ENCODE measurements at places on chromosomes 2 and 18.

DNA sequence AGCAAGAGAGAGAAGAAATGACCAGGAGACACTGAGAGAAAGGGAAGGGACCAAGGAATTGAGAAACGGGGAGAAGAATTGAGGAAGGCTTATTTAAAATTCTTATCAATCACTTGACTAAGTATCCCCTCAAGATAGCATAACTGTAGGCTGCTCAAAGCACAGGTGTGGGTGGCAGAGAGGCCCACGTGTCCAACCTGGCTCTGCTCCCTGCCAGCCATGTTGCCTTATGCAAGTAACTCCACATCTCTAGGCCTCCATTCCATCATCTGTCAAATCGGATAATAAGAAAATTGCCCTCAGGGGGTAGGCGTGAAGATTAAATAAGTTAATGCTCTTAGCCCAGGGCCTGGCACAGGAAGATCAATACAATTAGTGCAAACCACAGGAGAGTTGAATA is 7.4 kb upstream of the NPAS2 start:
- no peak for ATAC-seq
- no peaks in the 10 kb centered on the region for H3K4me1 ChIP-seq
- H3K4me3 ChIP-seq = no peak overlapping the region
- no peak overlapping the region for H3K27ac ChIP-seq
- H3K27me3 ChIP-seq = no peaks in the 10 kb centered on the region
- H3K36me3 ChIP-seq = no peaks in the 10 kb centered on the region

DNA sequence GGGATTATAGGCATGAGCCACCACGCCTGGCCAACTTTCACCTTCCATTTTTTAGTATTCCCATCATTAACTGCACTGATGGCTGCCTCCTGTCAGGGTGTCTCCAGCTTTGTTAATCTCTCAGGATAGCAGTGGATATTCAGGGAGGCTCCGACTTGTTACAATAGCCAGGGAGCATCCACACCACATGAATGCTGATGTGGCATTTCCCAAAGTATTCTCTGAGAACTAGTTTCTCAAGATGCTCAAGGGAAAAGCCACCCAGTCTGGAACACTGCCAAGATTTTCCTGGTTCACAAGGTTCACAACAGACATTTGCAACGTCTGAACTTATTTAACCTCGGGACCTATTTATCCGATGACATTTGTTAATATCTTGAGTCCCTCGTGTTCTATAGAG is 33.8 kb downstream of the ZNF519 start:
- H3K27me3 ChIP-seq = no peaks in the 10 kb centered on the region
- no peak overlapping the region for H3K4me3 ChIP-seq
- H3K27ac ChIP-seq = no peak overlapping the region
- ATAC-seq = no peak
- peaks cover 5% of the 10 kb centered on the region for H3K36me3 ChIP-seq
- H3K4me1 ChIP-seq = no peaks in the 10 kb centered on the region

DNA sequence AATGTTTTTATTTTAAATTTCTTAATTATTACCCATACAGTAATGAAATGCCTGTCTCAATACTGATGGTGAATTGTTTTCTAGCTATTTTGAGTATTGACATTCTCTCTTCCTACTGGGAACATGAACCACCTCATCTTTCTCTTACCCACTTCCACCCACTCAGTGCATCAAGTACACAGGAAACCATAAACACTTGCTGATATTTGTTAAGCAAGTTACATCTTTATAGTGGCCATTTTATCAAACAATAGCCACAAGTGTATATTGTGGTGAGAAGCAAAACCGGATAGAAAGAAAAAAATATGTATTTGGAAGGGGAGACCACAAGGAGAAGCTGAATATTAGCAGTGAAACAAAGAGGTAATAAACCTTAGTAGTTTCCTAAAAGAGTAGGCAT is 368.1 kb upstream of the HNRNPA3 start:
- no peaks in the 10 kb centered on the region for H3K27me3 ChIP-seq
- no peak overlapping the region for H3K27ac ChIP-seq
- no peaks in the 10 kb centered on the region for H3K36me3 ChIP-seq

GRCh38 chr18:56309104-56309503 is 329.3 kb downstream of the TXNL1 start:
- H3K36me3 ChIP-seq = no peaks in the 10 kb centered on the region
- no peak for ATAC-seq
- peaks cover 2% of the 10 kb centered on the region for H3K27me3 ChIP-seq
- no peaks in the 10 kb centered on the region for H3K4me1 ChIP-seq
- H3K27ac ChIP-seq = no peak overlapping the region

DNA sequence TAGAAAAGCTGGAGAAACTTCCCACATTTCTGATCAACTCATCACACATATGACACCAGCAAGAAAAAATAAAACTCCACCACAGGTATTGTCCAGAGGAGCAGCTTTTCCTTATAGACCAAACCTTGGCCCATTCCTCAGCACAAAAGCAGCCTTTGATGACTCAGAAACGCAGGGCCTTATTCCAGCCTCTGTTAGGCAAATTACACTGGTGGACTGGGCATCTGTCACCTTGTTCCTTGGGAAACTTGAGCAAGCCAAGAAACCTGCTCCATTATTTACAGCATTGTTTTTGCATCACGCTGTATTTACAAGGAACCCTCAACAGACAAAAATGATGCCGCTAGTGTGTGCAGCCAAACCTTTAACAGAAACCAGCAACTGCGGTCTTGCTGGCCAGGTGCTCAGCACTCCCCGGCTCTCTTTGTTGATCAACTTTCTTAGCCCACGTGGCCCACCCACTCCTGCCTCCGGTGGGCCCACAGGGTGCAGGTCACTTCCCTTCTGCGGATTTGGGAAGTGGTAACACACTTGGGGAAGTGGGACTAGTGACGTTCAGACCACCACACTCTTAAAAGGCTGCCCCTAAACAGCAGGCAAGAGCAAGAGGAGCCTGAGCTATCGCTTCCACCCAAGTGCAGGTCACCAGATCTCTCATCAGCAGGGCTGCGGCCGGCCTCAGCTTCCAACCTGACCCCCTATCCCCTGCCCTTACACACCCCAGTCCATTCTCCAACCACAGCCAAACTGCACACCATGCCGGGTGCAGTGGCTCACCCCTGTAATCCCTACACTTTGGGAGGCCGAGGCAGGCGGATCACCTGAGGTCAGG is 1.5 kb downstream of the AP1S3 start:
- peak overlapping the region; percentile 74 for H3K4me3 ChIP-seq
- no peak overlapping the region for H3K27ac ChIP-seq
- ATAC-seq = no peak

DNA sequence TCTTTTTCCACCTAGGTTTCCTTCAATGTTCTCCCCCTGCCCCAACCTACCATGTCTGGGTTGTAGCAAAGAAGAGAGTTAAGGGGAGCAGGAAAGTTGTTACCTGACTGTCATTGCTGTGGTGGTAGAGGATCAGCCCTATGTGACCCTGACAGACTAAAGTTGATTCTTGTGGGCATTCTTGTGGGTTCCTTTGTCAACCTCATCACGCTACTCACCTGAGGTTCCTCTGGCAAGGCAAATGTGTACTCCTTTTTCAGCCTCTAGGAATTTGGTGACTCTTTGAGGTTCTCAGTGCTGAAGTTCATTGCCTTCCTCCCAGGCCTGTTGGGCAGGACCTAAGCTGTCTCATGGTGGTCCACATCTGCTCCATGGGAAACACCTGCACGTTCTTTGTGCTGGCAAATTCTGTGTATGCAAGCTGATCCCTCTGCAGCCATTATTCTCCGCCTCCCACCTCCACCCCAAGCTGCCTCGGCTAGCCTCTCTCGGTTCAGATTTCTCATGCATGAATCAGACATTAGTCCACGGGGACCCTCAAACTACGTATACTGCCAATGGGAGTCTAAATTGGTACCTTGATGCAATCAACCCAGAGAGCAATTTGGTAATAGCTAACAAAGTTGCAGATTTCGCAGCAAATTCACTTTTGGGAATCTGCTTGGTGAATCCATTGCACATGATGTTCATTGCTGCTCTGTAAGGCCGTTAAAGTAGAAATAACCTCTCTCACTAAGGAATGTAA is 1.5 kb upstream of the GMCL1 start:
- no peak for ATAC-seq
- H3K4me1 ChIP-seq = peaks cover 22% of the 10 kb centered on the region
- H3K27ac ChIP-seq = peak overlapping the region; percentile 90
- peaks cover 28% of the 10 kb centered on the region for H3K36me3 ChIP-seq
- peak overlapping the region; percentile 90 for H3K4me3 ChIP-seq

- H3K27ac ChIP-seq = no peak overlapping the region
- no peaks in the 10 kb centered on the region for H3K36me3 ChIP-seq
- H3K4me1 ChIP-seq = no peaks in the 10 kb centered on the region
- H3K27me3 ChIP-seq = no peaks in the 10 kb centered on the region
- H3K4me3 ChIP-seq = no peak overlapping the region
- no peak for ATAC-seq
Observed at GRCh38 chr2:212089873-212090272, 448.7 kb downstream of the ERBB4 start.

DNA sequence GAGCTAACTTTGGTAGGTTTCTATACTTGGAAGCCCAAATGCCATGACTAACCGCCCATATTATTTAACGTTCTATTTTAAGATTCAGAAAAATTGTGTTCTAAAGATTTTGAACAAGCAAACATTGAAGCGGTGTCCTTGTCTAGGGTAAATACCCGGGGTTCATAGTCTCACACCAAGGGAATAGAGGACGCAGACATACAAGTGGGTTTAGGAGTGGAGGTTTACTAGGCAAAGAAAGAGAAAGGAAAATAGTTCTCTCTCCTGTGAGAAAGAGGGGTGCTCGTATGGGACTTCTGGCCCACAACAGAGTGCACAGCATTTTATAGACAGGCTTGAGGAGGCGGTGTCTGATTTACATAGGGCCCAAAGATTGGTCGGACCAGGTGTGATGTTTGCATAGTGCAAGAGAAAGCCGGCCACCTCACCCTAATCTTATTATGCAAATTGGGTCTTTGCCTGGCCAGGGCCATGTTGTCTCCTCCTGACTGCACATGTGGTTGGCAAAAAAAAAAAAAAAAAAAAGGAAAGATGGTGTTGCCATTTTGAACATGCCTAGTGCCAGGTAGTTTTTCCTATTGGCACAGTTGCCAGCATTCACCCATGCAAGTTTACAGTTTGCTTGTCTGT is 1062.6 kb downstream of the LRP1B start:
- H3K4me3 ChIP-seq = no peak overlapping the region
- H3K27me3 ChIP-seq = no peaks in the 10 kb centered on the region
- H3K27ac ChIP-seq = no peak overlapping the region
- ATAC-seq = no peak
- H3K4me1 ChIP-seq = no peaks in the 10 kb centered on the region
- H3K36me3 ChIP-seq = no peaks in the 10 kb centered on the region

DNA sequence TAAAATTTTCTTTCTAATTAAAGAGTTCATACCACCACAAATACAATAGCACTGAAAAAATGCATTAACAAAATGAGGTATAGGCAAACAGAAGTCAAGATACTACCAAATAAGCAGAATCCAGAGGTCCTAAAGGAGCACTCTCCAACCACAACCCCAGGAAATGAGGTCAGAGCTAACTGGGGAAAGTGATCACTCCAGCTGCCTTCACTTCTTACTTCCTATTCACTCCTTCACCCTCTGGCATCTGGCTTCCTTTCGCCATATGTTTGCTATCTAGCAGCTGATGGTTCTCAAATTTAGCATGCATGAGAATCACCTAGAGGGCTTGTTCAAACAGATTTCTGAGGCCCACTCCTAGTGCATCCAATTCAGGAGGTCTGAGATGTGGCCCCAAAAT is 212.6 kb upstream of the ACVR2A start:
- H3K4me1 ChIP-seq = peaks cover 35% of the 10 kb centered on the region
- no peaks in the 10 kb centered on the region for H3K36me3 ChIP-seq
- ATAC-seq = no peak
- no peak overlapping the region for H3K4me3 ChIP-seq
- H3K27me3 ChIP-seq = no peaks in the 10 kb centered on the region

DNA sequence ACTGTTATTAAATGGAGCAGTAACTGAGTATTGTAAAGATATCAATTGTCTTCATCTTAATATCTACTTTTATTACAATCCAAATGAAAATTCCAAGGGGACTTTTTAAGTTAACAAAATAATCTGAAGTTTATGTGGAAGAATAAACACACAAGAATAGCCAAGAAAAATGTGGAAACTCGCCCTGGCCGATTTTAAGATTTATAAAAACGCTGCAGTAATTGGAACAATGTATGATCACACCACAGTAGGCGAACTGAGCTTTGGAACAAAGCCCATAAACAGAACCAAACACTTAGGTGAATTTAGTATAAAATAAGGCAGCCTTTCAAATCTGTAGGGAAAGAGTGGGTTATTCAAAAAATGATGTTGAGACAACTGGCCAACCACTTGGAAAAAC is 96.3 kb downstream of the ANTXR1 start:
- H3K36me3 ChIP-seq = no peaks in the 10 kb centered on the region
- ATAC-seq = no peak
- H3K4me3 ChIP-seq = no peak overlapping the region
- peaks cover 25% of the 10 kb centered on the region for H3K27me3 ChIP-seq

DNA sequence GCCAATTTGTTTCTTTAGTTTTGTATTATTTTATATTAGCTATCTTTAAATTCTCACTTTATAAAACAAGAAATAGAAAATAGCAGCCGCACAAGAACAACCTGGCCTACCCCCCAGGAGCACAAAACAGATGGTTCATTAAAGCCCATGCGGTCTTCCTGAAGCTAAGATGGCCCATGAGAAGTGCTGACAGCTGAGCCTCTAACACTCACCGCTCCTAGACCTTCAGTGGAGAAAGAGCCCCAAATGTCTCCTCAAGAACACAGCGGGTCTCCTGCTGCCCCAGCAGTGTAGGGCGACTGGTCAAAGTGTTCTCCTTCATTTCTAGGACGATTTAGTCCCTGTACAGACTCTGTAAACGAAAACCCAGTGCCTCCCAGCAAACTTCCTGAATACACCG is 45.1 kb downstream of the LPIN2 start:
- peak overlapping the region; percentile 88 for H3K4me3 ChIP-seq
- H3K27ac ChIP-seq = peak overlapping the region; percentile 89
- peaks cover 66% of the 10 kb centered on the region for H3K4me1 ChIP-seq
- H3K36me3 ChIP-seq = peaks cover 81% of the 10 kb centered on the region

- peaks cover 4% of the 10 kb centered on the region for H3K27me3 ChIP-seq
- ATAC-seq = no peak
- no peaks in the 10 kb centered on the region for H3K4me1 ChIP-seq
- H3K36me3 ChIP-seq = no peaks in the 10 kb centered on the region
- H3K4me3 ChIP-seq = no peak overlapping the region
Observed at GRCh38 chr2:11079136-11079824, 76.0 kb upstream of the SLC66A3 start.

Measured in activated T-helper 17 cell treated with anti-CD3 and anti-CD28 coated beads, Interleukin-2, amount 50 U/mL, for 72 hours (primary cell).